ENCODE measurements at places on chromosomes 5 and 9.

DNA sequence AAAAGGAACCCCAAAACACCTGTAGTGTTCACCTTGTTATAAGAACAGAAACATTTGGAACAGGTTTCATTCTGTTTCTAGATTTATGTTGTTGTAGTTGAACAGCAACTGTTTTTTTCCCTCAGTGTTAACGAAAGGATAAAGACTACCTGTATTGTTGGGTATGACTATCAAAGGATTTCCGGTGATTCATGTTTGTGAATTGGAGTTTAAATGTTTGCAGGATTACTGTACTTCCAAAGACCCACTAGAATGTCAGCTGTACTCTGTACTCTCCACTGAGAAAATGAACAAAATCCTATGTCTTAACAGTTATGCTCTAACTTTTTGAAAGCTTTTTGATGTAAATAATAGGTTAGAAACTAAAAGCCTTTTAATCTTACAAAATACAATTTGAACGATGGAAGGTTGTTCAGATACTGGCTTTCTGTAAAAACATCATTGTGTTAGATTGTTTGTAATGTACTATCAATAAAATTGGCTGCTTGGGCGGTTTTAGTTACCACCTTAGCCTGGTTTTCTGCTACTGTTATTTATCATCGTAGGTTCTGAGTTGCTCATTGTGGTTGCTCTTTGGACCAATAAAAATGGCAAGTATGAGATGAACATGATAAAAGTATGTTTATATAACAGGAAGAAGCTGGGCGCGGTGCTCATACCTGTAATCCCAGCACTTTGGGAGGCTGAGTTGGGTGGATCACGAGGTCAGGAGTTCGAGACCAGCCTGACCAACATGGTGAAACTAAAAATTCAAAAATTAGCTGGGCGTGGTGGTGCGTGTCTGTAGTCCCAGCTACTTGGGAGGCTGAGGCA is 44.1 kb downstream of the DCP2 start:
- DNase-seq = no peak

- no peak for DNase-seq
Observed at GRCh38 chr9:109418827-109419226, 79.3 kb downstream of the PTPN3 start.

GRCh38 chr5:158255609-158256008 is 396.7 kb upstream of the CLINT1 start:
- no peak for DNase-seq

GRCh38 chr5:32504329-32504988 is 59.9 kb upstream of the ZFR start:
- DNase-seq = no peak

GRCh38 chr5:145761254-145761653 is 73.9 kb downstream of the PRELID2 start:
- no peak for DNase-seq

DNA sequence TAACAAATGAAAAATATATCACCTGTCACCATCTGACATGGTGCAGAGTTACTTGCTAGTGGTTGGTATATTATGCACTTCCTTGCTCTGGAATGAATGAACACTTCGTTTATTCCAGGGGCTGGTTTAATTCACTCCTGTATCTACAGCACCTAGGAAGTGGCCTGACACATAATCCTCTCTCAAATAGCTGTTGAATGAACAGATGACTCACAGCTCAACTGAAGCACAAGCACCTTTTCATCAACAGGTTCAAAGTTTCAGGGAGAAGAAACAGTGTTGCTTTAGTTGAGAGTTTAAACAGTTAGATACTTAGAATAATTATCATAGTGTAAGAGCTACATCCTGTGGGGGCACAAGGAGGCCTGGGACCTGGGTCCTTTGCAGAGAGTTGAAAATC is 135.0 kb upstream of the DAP start:
- DNase-seq = no peak

- DNase-seq = no peak
Observed at GRCh38 chr9:111450124-111450523, 34.1 kb downstream of the ECPAS start.

DNA sequence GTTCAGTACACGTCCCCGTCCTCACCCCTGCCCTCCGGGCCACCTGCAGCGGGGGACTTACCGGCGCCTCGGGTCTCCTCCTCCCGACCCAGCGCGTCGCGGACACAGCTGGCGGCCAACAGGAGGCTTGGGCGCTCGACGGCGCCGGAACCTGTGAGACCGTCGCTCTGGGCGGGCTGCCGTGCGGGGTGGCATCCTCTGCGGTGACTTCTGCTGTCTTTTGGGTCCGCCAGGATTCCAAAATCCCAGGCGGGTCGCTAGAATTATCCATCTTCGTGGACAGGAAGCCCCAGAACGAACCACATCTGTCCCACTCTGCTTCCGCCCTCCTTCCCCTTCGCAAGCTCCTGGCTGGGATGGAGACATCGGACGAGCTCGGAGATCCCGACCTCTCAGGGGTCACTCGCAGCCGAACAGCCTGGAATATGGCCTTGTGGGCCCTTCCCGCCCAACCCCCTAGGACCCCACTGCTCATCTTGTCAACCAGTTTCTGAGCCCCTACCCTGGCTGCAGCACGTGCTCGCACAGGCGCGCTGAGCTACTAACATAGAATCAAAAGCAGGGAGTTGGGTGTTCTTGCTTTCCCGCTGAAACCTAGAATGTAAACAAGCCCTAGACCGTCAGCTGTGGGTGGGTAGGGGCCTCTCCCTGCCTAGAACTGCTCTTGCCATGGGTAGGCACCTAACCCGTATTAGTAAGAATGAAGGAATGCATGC is 947 bp upstream of the MARCHF3 start:
- no peak for DNase-seq

DNA sequence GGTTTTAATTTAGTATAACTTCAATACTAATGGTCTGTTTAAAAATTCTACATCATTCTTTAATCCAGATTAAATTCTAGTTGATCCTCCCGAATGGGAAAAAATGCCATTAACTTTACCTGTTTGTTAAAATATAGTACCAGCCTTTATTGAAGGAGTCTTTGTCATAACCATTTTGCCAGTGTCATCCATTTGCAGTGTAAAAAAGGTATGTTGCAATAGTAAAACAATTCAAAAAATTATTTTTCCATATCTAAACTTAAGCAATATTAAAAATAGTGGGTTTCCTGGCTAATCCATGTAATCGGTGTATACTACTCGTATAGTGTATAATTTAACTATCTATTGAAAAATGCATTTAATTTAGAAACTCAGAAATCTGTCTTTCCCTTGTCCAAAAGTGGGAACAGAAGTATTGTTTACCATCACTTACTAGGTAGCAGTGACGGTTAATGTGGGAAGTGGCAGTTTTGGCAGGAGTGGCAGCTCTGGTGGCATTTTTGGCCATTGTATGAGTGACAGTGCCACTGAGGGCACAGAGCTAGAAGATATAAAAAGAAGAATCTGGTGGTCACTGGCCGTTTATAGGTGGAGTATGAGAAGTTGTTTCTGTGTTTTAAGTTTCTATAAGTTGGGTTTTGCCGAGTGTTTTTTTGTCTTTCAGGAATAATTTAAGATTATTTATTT is 1.9 kb downstream of the AP3S1 start:
- no peak for DNase-seq

DNA sequence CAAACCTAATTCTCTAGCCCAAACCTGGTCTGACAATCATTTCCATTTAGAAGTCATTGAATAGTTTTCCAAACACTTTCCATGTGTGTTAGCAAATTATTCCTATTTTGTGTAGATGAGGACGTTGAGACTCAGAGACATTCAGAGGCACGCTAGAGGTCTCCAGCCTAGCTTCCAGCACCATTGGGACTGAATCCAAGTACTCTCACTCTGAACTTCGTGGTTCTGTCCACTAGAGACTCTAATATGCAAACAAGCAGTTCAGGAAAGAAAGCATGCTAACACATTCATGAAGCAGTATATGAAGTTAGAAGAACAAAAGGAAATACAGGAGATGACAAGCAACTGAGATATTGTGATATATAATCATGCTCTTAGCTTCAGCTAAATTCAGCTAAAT is 354.8 kb downstream of the NTRK2 start:
- no peak for DNase-seq

DNA sequence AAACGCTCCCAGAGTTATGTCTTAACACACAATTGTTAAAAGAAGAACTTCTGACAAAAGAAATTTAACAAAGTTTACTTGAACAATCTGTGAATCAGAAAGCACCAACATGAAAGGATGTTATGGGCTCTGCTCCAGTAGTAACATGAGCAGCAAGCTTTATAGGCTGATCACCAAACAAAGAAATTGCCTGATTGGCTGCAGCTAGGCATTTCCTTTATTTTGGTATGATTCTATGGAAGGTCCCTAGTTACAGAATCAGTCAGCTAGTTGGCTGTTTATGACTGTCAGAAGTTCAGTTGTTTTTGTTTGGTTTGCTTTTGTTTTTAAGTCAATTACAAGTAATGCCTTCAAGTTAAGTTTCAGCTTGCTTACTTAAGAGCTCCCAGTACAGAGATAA is 102.4 kb upstream of the SMC2 start:
- DNase-seq = no peak

- DNase-seq = no peak
Observed at GRCh38 chr5:14914623-14915260, 43.2 kb upstream of the ANKH start.

- DNase-seq = no peak
Observed at GRCh38 chr5:65113771-65114170, 345.0 kb downstream of the CWC27 start.

DNA sequence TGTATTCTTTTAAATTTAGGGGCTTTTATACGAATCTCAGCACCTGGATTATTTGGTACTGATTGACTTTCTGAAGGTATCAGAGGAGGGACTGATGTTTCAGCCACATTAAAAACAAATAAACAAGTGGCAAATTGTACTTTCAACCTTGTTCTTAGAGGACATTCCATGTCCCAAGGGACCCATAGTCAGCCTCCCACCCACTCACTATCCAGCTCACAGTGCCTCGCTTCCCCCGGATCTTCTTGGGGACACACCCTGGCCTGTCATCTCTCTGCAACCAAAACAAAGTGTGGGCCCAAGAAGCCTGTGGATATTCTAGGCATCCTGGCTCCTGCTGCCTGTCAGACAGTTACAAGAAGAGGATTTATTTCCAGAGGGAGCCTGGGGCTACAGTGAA is 8.8 kb upstream of the BOD1 start:
- no peak for DNase-seq

- no peak for DNase-seq
Observed at GRCh38 chr9:136569526-136570148, 23.8 kb upstream of the NOTCH1 start.

GRCh38 chr5:133467826-133468463 is 144.4 kb downstream of the FSTL4 start:
- no peak for DNase-seq

- DNase-seq = no peak
Observed at GRCh38 chr5:148807851-148808250, 18.6 kb upstream of the ADRB2 start.

DNA sequence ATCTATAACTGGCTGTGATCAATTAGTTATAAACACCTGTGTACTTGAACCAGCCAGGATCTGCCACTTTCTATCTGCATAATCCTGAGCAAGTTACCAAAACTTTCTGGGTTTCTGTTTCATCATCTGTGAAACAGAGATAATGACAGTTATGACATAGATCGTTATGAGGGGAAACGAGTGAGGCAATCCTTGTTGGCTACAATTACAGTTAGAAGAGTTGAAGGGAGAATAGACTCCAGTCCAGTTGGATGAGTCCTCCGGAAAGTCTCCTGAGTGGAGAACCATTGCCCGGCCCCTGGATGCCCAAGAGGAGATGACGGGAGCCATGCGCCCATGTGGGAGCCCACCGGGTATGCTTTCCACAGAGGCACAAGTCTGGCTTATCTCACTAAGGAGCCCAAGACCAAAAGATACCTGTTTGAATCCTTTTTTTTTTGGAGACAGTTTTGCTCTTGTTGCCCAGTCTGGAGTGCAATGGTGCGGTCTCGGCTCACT is 4.5 kb downstream of the PDE6A start:
- no peak for DNase-seq

DNA sequence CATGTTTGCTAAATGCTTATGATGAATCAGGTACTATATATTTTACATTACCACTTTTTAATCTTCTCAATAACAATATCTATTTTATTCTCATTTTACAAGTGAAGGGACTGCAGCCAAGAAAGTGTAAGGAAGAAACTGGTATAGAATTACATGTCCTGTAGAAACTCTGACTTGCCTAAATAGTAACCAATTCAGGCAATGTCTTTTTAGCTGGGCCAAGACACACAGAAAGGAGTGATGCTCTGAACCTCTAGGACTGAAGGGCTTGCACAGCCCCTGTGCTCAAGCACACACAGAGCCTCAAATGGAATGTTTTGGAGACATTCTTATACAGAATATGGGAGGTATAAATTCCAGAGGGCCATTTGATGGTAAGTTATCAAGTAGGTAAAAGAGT is 286.4 kb upstream of the TNC start:
- DNase-seq = no peak

DNA sequence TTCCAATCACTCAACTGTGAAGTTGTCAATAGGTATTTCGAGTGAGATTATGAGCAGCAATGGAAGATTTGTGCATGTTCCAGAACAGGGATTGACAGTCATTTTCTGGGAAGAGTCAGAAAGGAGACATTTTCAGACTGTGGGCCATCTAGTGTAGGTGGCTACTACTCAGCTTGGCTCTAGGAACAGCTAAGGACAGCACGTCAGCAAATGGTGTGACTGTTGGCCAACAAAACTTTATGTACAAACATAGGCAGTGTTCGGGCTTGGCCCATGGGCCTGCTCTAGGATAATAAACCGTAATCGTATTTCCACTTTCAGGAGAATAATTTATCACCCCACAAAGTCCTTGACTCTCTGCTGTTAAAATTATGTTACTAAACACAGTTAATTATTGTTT is 143.6 kb downstream of the ADCY2 start:
- DNase-seq = no peak

DNA sequence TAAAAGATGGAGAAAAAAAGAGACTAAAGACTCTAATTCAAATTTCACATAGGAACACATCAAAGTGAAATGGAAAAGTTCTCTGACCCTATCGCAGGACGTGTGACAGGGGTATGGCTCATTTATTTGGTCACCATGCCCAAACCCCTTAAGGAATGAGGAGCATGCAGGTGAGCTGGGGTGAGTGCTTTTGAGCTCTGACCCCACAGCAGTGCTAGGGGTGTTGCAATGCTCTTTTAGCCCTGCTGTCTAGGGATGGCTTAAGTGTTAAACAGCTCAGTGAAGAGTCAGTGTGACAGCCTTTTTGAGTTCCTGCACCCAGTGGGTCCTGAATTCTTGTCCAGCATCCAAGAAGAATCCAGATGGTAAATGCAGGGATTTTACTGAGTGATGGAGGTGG is 143.0 kb upstream of the ANKRD55 start:
- DNase-seq = no peak

DNA sequence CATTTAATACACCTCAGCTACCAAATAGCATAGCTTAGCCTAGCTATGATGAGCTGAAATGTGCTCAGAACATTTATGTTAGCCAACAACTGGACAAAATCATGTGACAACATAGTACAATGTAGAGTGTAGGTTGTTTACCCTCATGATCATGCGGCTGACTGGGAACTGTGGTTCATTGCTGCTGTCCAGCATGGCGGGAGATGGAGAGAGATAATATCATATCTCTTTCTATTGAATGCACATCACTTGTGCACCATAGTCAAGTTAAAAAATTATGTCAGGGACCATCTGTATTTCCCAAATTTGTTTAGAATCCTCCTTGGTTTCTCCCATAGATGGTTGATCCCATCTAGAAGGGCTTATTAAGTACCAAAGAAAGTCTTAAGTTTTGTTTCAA is 151.1 kb upstream of the ELL2 start:
- DNase-seq = no peak

Data from stimulated activated CD8-positive, alpha-beta memory T cell treated with anti-CD3 and anti-CD28 coated beads, Interleukin-7, amount 100 ng/mL, for 1 hour (primary cell).